ENCODE measurements at places on chromosomes 2 and 18. TPM values are rescaled to one million over a fixed set of nuclear protein-coding genes. Genes with fewer than 3 reads are reported as not detected.

FAM124B gene
- 0.12 TPM for total RNA-seq

DNA sequence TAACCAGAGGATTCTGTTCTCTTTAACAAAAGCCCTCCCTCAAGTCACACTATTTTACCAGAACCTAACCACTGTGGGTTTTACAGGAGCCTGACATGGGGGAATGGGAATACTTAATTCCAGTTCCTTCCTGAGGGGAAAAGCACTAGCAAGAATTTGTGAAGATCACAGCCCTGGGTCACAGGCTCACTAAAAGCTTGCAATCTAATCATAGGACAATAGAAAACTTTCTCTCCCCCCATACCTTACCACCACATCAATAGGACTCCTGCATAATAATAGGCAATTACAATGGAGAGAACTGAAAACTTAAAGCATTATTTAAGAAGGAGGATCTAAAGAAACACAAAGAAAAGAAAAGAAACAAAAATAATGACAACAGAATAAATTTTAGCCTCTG, 225.8 kb upstream of the ZNF804A start:
- DNase-seq: no peak

DNA sequence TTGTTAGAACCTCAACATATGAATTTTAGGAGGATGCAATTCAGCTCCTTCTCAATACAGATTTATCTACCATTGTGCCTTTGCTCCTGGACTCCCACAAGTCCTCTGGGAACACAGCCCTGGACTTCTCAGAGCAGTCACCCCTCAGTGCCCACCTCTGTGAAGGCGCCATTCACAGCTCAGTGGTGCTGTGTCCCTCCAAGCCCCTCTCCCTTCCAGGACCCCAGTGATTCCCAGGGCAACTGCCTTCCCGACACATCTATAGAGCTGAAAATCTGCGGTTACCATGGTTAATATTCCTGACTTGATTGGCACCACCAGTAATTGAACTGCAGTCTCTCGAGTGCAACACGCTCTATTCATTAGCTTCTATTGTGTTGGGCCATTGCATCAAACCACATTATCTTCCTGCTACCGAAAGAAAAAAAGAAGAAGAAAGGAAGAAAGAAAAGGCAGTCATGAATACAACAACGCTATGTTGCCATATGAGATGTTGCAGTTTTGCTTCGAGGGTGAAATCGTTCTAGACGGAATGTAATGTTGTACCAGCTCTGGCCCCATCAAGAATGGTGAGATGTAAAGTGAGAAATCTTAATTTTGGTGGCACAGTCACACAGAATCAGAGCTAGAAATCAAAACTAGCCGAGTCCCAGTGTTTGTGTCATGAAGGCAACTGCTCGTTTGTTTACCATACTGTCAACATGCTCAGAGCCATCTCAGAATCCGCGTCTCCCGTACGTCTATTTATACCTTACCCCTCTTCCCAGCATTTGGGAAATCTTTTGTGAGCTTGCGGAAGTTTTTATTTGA, 524.0 kb upstream of the ID2 start:
- no peak for DNase-seq

DNA sequence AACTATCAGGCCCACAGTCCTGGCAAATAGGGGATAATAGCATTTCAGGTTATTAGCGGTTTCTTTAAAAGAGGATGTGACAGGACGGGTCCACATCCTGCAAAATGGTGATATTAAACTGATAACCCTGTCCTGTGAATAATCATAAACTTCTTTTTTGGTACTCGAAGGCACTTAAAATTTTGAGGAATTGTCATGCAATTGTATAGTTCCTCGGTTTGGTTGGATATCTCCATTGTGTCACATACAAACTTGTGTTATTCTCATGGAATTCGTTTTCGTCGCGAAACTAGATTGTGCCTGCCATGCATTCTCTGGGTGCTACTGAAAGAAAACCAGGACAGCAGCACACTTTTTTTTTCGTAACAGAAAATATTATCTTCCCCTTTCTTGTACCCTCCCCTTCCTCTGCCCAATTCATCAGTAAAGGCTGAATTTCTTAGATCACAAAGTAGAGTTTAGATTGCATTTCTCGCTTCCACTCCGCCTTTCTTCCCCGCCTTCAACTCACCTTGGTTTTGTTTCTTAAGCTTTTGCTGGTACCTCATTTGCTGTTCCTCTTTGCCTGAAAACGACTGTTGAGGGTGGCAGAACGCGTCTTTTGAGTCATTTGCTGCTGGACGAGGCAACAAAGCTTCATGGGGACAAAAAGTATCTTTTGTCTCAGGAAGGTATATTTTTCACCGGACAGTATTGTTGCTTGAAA, 1.3 kb downstream of the CERS6 start:
- no peak for DNase-seq
